Activated CD8-positive, alpha-beta memory T cell treated with anti-CD3 and anti-CD28 coated beads, Interleukin-2, amount 50 U/mL, for 48 hours (primary cell): ENCODE measurements at places on chromosomes 2 and 18.

DNA sequence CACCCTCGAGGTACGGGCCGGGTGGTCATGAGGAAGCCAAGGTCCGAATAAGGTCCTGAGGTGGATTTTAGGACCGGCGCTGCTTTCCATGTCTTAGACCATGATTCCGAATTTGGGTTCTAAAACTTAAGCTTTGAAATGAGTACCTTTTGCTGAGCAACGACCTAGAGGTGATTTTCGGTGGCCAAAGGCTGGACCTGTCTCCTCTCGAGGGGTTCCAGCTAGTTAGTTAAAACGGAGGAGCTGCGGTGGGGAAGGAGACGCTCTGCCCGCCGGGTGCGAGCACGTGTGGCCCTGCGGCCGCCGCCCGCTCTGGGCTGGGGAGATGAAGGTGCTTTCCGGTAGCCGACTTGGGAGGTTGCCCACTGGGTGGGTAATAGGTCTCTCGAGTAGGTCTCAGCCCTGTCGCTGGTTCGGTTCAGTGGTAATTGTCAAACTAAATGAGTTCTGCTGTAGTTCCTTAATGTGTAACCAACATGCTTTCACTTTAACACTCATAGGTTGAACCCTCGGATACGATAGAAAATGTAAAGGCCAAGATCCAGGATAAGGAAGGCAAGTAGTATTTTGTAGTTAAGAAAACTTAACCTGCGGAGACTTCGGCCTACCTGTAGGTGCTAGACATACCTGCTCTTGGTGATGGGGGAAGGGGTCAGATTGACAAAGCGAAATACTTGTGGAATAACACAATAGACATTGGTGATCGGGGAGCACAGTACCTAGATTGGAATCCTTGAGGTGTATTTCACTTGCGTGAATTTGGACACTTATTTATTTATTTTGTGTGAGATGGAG is 572 bp downstream of the RPS27A start:
- DNase-seq, result peak; percentile 78

- no peak for DNase-seq
These were observed 417.9 kb downstream of the HRH4 start for GRCh38 chr18:24878289-24878688.

- peak; percentile 26 for DNase-seq
These were observed 38.0 kb upstream of the SNED1 start for GRCh38 chr2:240960309-240960970.

GRCh38 chr2:171602352-171602751 is 80.1 kb downstream of the CYBRD1 start:
- no peak for DNase-seq

DNA sequence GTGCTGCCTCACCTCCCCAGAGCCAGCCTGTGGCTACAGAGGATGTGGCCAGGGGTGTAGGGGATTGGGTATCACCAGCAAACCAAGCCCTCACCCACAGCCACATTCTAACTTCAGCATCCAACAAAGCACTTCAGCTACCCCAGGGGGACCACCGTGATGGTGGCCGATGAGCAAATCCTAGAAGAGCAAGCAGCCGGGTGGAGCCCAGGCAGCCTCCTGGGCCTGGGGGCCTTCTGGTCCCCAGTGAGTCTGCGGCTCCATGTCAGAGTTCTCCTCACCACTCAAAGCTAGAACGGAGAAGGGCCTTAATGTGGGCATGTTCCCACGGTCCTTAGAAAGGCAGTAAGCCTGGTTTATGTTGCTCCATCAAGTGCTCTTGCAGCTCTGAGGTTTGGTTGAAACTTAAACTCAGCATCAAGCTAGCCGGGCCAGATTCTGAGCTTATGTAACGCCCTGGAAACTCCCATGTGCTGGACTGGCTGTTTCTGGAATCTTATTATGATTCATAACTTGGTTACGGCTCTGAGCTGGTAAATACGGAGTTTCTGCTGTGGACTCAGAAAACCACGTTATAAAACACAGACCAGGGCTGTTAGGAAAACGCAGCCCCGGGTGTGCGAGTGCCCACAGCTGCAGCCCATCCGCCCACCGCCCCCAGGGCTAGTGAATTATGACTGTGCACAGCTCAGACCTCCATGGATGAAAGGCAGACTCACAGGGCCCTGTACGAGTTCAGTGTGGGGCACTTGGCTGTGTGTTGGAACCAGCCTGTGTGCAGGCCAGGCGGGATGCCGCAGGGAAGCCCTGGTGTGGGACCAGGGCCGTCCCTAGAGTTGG is 99.8 kb downstream of the SEPTIN10 start:
- DNase-seq, result no peak

DNA sequence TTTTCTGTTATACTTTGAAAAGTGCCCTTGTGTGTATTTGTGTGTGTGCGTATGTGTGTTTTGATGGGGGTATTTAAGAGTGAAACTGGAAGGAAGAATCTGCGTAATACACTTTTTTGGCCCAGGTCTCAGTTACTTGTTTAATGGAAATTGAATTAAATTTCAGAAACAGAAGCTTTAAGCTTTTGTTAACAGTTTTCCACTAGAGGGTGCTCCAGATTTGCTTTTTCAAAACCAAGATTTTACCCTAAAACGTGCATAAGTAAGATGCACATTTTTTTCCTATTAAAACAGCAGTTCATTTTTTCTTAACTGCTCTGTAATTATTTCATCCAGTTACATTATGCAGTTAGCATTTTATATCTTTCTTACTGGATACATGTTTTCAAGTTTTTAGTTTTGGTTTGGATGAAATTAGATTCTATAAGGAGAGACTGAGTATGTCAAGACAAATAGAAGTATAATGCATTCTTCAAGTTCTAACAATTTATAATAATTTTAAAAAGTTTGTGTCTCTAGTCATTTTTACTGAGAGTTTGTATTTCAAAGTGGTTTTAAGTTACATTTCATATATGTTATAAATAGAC is 97.2 kb downstream of the PIK3C3 start:
- DNase-seq, result no peak

DNA sequence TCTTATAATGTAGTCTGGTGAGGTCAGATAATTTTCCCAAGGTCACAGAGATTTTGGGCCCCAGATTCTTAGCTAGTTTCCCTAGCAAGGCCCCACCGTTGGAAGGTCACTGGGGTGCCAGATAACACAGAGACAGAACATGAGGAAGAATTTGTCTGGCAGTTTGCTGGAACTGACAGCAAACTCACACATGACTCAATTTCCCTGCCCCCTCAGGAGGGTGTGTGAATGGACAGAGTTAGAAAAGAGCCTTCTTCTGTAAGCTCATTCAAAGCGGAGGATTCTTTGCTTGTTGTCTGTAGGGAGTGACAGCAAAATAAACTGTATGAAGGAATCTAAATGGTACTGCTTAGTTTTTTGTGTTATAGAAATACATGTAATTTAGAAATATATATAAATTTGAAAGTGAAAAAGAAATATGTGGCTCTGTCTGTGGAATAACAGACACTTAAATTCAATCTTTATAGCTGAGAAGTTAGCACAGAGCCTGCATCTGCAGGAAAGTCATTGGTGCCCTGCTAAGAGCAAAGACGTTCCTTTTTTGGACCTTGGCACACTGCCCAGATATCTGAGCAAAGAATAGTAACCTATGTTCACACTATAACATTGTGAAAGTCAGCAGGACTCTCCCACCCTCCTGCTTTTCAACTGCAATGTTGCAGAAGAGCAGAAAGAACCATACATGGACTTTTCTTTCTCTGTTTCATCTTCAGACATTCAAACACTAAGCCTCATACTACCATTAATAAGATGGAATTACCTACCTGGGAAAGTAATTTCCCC is 2.1 kb downstream of the MDH1 start:
- no peak for DNase-seq

- DNase-seq, result no peak
These were observed 33.0 kb downstream of the LANCL1 start for GRCh38 chr2:210443527-210443926.

DNA sequence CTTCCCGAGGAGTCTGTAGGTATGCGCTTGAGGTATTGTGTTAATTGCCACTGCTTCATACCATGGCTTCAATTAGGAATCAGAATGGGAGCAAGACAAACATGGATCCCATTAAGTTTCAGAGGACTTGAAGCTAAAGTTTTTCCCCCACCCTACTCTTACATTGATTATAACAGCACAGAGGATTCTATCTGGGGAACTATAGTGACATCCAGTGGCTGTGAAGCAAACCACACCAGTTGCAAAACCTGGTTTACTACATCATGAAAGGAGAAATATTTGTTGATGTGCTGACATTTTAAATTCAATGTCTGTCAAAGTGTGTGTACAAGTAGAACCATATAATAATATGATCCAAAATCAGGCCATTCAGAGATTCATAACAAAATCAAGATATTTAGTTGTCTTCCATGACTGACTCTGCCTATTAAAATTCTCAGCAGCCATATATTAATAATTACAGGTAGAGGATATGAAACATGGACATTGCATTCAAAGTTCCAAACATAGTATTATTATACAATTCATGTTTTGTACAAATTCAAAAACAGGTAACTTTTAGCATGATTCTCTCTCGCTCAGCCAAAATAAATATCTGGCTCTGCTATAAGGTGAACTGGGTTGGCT is 82.9 kb downstream of the GRB14 start:
- DNase-seq, result no peak
